Naive B cell (primary cell): ENCODE measurements at places on chromosomes 12 and 14.
A peak's percentile ranks its signal among the peaks of the same experiment; 100 is the strongest.

DNA sequence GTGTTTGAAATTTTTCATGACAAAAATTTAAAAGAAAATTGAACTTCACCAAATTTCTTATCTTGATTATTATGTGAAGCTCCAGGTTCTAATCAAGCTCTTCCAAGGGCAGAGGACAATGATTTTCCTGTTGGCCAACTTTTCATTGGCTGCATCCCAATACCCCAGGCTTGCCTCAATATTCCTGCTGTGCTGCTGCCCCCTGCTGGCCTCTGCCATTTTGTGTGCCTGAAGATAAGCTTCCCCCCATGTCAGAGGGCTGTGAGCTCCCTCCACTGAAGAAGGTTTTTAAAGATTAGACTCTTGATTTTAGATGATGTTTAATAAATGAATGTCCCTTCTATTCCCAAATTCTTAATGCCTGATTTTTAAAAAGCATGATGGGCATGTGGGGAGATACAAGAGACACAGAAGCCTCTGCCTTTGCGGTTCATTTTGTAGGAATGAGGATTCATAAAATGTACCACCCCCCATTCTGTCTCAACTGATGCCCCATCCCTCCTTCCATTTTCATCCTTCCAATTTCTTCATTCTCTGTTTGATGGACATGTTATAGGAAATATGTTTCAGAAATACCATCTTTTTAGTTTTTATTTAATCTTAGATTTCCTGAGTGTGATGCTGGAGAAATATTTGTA is 76.7 kb upstream of the RGS6 start:
- DNase-seq, result peak; percentile 9

GRCh38 chr14:92026548-92027190 is 13.2 kb downstream of the TRIP11 start:
- no peak for DNase-seq

- DNase-seq, result no peak
Observed at GRCh38 chr12:116381240-116381743, 103.8 kb upstream of the MED13L start.

GRCh38 chr12:31119192-31119802 is 45.6 kb downstream of the DDX11 start:
- DNase-seq, result peak; percentile 18

DNA sequence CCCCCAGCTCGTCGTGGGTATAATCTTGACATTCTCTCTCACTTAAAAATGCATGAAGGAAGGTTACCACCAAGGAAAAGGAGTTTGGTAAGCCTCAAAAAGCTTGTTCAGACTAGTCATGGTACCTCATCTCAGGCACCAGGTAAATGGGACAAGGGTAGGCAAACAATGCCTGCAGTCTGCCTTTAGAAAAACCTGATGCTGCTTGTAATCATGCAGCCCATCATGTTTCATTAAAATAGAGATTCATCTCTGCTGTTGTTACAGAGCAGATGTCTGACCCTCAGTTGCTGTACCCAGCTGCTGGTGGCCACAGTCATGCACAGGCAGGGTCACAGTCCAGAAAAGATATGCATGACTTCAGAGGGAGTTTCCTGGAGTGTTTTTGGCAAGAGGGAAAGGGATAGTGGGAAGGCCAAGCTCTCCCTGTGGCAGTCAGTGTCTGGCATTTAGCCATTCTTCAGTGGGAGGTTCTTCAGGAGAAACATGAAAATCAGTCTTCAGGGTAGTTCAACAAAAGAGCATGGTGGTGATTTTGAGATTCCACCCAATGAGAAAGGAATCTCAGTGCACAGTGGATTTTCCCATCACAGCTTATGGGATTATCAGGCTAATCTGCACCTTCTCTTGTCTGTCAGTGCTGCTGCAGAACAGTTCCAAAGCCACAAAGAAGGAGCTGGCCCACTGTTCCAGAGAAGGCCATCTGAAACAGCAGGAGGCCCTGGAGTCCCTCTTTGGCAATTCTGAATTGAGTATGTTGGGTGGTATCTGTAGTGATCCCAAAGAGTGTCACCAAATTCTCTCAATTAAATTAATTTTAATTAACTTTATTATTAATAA is 202.7 kb upstream of the FRMD6 start:
- no peak for DNase-seq

GRCh38 chr14:93926873-93927799 is at the start of gene FAM181A:
Gene FAM181A (plus strand): TSS chr14:93927344. CDS start chr14:93928286, 942 bp downstream.
- no peak for DNase-seq

DNA sequence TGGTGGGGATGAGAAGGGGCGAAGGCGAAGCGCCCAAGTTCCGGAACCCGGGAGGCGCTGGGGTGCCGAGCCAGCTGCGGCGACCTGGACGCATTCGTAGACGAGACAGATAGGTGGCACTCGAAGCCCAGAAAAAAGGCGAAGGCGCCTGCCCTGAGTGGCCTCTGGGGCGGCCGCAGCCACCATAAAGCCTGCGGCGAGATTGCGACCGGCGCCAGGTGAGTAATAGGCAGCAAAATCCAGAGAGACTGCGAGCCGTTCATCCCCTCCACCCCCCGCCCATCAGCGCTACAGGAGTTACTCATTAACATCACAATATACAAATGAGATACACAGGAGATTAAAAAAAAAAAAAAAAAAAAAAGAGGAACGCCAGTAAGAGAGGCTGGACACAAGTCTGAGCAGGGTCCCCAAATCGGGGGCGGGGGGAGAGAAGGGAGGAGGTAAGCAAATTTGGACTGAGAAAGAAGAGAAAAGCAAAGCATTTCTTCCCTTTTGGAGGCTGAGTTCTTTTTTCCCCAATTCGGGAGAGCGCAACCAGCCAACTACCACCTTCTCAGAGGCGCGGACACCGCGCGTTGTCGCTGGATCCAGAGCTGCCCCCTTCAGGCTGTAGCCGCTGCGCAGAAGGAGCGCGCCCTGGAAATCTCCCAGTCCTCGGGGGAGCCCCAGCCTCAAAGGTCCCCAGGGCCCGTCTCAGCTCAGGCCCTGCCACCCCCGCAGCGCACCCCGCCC is 15.7 kb downstream of the TBX3 start:
- DNase-seq, result no peak
